ENCODE measurements at places on chromosomes 4 and X.

GRCh38 chrX:17414839-17415238 is 39.8 kb downstream of the NHS start:
- DNase-seq = no peak

GRCh38 chr4:163500586-163500985 is 6.1 kb downstream of the TMA16 start:
- DNase-seq = no peak

- no peak for DNase-seq
Observed at GRCh38 chrX:133265331-133265730, 47.2 kb upstream of the TFDP3 start.

DNA sequence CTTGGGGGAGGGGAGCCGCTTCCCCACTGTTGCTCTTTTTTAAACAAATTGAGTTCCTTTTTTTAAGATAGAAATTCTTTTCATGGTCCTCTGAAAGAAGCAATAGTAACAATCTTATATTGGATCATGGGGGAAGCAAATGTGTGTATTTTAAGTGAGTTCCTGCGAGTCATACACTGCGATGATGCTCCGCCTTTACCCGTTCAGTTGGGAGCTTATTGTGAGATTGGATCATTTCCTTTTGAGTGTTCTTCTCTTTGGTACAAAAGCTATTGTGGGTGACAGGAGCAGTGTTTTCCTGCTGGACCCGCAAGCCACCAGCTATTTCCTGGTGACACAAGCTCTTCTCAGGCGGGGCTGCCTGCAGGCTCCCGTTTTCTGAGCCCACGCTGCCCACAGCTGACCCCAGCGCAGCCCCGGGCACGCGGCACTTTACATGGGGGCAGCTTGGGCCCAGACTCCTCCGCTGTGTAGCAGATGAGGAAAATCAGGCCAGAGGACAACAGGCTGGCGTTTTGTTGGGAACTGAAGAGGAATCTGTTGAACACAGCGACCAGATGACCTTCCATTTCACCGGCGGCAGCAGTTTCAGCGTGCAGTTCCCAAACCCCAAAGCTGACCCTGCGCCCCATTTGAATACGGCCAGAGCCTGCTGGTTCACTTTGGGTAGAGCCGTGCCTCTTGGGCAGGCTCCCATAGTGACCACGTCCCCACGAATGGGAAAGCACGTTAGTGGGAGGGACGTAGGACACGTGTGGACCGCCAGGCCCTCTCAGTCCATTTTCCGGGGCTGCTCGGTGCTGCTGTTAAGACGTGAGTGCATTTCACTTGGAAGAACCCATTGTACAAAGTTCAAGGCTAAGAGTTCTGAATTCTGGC is 12.2 kb downstream of the TADA2B start:
- DNase-seq = no peak

DNA sequence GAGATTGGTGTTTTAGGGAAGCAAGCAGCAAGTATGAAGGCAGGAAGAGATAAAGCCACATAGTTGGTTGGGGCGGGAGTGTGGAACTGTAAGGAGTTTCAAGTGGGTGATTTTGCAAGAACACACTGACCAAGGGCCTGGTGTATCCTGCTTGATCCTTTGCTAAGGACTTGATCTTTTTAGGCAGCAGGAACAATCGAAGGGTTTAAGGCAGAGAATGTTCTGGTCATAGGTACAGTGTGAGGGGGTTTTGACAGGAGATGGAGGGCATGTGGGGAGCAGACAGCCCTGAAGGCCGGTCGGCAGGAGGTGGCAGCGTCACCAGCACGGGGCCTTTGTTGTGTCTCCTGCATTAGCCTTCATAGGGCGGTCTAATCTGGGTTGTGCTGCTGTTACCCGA is 54.7 kb downstream of the FAM193A start:
- DNase-seq = no peak

- DNase-seq = no peak
Observed at GRCh38 chr4:119005928-119006460, 117.3 kb downstream of the SYNPO2 start.

- DNase-seq = no peak
Observed at GRCh38 chr4:189293459-189293858, 647.2 kb upstream of the FRG1 start.

- no peak for DNase-seq
Observed at GRCh38 chr4:55020131-55020530, 105.3 kb downstream of the KDR start.

GRCh38 chr4:147325571-147325981 is 155.3 kb upstream of the EDNRA start:
- no peak for DNase-seq

DNA sequence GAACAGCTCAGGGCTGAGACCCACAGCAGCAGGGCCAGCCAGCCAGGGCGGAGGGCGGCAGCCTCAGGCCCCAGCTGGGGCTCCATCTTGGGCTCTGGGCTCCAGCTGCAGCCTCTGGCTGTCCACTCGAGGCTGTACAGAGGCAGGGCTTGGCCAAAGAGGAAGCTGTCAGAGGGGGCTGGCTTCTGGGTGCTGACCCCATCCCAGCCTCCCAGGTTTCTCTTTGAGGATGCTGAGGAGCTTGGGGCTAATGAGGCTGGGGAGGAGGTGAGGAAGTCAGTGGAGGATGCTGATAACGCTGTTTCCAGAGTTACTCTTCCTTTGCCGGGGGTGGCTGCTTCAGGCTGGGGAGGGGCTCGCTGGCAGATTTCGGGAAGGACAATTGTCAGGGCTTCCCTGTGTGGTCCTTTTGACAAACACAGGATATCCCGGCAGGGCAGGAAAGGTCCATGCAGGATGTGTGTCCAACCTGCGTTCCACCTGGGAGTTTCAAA is at the start of gene DIPK2B:
Gene DIPK2B, minus strand, starts transcription at position 136 of the 494 bp plus-strand sequence. Its CDS starts 50 bp downstream, at position 86.
- DNase-seq = no peak

DNA sequence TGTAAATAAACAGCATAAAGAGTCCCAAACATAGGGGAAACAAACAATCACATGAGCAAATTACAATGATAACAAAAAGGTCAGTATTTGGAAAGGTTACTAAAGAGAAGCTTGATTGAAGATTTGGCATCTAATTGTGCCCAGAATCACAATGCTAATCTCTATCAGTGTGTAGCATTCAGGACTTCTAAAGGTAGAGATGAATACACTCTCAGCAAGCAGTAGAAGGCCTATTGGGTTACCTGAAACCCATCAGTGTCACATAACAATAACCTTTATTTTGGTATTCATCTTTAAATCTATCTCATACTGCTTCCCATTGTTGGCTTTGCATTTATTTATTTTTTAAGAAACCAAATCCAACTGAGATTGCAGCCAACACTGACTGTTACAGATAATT is 319.5 kb downstream of the ACTRT1 start:
- DNase-seq = no peak

DNA sequence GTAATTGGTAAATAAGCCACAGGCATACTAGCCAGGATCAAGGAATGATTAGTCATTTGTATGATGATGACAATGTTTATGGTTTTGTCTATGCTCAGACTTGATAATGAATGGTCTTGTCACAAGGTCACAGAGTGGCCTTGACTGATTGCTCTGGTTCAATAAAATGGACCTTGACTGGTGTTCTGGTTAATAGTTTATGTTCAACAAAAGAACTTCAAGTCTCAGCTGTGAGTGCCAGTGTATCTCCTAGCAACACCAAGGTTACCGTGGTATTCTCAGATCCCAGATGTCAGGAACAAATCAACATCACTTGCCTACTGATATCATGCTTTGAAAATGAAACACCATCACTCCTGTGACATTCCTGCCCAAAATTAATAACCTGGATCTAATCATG is 16.3 kb upstream of the LRAT start:
- no peak for DNase-seq

DNA sequence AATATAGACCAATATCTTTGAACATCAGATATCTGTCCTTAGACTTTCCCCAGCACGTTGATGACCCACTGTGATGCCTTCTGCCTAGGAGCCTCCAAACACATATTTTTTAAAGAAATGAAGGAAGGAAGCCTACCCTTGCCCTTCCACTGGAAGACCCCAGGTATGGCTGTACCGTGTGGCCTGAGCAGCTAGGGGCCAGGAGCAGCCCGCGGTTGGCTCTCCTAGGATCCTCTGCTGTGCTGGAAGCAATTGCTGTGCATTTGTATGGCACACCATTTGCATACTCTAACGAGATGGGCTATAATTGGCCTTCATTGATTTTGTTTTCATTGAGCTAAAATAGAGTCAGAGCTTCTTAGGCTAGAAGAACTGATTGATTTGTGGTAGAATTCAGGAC is 128.8 kb downstream of the GPAT3 start:
- no peak for DNase-seq

DNA sequence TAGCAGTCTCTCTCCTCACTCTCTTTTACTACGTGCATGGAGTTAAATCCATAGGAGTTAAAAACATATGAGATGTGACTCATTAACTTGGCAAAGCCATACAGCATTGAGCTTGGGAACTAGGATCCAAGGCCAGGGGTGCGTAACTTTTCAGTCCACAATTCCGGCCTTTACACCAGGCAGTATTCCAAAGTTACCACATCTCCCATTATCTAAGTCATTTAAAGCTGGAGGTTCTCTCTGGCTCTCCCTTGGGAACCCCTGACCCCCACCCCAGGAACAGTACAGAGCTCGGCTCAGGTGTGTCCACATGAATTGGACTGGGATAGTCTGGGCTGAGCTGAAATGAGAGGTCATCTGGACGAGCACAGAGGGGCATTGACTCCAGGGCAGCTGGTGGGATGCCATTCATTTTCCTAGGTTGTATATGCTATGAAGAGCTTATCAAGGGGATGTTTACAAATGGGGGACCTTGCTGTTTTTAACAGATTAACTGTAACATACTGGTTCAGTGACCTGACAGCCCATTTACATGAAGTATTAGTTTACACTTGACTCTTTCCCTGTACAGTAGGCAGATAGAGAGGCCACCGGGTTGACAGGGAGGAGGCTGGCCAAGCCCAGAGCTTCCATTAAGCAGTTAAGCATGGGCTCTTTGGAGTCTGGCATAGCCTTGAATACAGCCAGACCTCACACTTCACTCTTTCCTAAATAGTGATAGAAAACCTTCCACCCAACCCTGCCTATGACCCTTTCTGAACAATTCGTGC is 128.8 kb downstream of the RAB28 start:
- DNase-seq = no peak

- DNase-seq = no peak
Observed at GRCh38 chr4:164027805-164028204, 533.3 kb downstream of the TMA16 start.

DNA sequence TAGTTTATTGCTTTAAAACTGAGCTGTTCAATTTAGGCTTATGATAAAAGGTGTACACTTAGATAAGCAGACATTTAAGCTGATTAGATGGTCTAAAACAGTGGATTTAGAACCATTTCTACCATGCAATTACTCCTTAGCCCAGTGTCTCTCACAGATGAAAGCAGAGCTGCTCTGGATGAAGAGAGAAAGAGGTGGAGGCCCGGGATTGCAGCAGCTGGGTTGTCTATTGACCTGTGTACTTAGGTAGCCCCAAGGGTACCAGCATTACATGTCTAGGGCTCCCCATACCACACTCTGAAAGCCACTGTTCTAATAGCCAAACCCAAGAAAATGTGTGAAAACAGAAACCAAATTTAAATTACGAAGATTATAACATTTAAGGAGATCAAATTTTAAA is 86.0 kb upstream of the GIMD1 start:
- DNase-seq = no peak

GRCh38 chr4:184645904-184646610 is 3.2 kb downstream of the CASP3 start:
- DNase-seq = no peak

GRCh38 chr4:87839592-87839946 is 6.8 kb downstream of the MEPE start:
- no peak for DNase-seq

DNA sequence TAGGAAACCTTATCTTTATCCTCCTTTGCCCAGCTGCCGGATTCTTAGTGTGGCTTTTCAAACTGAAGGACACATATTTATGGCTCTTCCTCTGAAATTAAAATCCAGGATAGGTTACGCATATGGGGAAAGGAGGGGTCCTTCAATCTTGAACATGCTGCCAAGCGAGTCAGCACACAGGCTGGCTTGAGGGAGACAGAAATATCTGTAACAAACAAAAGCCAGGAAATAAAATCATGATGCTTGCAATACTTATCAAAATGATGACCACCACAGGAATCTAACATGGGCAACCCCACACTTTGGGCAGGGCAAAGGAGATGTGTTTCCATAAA is 196.4 kb upstream of the LDB2 start:
- no peak for DNase-seq

DNA sequence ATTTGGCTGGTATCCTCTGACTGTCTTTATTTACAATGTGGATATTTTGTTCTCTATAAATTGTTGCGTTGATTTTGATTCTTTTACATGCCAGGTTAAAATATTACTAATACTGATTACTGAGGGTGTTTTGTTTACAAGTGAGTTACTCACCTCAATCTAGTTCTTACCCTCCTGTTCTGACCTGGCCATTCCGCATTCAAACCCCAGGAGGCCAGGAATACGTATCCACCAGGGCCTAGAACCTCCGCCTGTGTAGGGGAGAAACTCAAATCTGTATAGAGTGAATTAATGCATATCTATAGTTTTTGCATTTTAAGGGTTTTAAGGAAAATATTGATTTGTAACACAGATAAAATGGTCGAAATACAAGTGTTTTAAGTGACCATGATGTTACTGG is 2.6 kb upstream of the ZFP42 start:
- DNase-seq = no peak

- DNase-seq = no peak
Observed at GRCh38 chrX:2664502-2664901, 26.6 kb upstream of the CD99 start.

- DNase-seq = no peak
Observed at GRCh38 chr4:89539797-89540711, 232.5 kb upstream of the GPRIN3 start.

DNA sequence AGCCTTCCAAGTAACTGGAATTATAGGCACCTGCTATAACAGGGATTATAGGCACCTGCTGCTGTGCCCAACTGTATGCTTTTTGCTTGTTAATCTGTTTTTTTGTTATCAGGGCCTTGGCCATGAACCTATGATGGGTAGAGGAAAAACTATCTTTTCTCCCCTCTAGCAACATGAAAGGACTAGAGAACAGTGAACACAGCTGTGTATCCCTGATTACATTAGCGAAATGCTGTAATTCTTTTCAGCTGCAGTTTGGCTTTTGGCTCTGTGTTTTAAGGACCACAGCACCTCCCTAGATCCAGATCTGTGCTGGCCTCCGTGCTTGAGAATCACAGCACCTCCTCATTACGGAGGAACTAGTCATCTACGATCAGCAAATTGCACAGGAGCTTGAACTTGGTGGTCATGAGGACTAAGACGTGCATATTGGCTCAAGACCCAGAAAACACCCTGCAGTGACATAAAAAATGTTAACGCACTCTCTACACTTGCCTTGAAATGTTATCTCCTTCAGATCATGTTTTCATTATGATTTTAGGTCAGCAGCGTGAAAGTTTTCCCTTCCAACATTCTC is 57.7 kb upstream of the S100G start:
- no peak for DNase-seq

Measured in activated CD4-positive, alpha-beta T cell treated with anti-CD3 and anti-CD28 coated beads for 24 hours (primary cell).